ENCODE measurements at places on chromosomes 11 and 22.

- peak; percentile 36 for DNase-seq
Measured at GRCh38 chr22:40180403-40180802, 2.7 kb downstream of the TNRC6B start.

DNA sequence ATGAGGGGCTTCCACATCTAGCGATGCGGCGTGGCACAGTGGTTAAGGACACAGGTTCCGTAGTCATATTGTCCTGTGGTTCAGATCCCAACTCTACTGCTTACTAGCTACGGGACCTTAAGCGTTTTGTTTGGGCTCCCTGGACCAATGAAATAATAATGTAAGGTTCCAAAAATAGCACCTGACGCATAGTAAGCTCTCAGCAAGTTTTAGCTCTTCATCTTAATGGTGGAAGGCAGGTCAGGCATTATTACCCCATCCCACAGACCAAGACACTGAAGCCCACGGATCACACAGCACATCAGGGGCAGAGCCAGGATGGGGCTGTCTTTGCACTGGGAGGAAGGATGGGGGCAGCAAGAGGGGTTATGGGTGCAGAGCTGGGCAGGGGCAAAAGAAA, 13.0 kb downstream of the DNAJB13 start:
- no peak for DNase-seq

DNA sequence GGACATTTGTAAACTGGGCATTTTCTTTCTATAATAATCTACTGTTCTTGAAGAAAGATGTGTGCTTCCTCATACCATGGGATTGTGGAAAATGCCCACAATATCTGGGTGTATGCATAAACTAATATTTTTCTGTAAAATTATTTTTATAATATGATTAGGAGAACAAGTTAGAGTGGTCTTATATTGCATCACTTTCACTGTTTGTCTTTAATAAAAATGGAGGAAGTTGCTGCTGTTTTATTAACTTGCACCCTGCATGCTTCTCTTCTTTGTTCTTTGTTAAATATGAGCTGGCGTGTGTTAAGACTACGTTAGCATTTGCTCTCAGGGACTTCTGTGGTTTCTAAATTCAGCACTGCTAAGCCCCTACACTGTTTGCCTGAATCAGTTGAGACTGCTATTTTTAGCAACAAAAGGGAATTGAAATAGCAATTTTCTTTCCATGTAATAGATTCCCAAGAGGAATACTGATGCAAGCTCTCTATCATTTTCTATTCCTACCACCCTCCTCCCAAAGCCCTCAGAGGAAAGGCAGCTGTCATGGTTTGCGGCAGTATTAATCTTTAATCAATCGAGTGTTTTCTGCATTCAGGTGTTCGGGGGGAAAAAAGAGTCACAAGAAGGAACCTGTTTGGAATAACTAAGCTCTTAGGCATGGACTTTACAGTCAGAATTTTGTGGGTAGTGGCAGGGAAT, 56.1 kb downstream of the HSD17B12 start:
- peak; percentile 50 for DNase-seq

- DNase-seq: no peak
Measured at GRCh38 chr11:77409046-77409445, 64.8 kb downstream of the PAK1 start.

- DNase-seq: peak; percentile 29
Measured at GRCh38 chr11:6472934-6473333, 807 bp downstream of the TRIM3 start.

DNA sequence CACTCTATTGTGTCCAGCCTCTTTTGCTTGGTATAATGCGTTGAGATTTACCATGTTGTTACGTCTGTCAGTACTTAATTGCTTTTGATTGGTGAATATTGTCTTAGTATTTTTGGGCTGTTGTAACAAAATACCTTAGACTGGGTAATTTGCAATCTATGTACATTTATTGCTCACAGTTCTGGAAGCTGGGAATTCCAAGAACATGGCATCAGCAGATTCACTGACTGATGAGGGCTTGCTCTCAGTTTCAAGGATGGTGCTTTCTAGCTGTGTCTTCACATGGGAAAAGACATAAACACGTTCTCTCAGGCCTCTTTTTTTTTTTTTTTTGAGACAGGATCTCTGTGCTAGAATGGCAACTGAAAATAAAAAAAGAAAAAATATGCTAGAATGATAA, 46.7 kb upstream of the INCENP start:
- no peak for DNase-seq

- DNase-seq: no peak
Measured at GRCh38 chr11:70127653-70128434, 49.7 kb downstream of the ANO1 start.

DNA sequence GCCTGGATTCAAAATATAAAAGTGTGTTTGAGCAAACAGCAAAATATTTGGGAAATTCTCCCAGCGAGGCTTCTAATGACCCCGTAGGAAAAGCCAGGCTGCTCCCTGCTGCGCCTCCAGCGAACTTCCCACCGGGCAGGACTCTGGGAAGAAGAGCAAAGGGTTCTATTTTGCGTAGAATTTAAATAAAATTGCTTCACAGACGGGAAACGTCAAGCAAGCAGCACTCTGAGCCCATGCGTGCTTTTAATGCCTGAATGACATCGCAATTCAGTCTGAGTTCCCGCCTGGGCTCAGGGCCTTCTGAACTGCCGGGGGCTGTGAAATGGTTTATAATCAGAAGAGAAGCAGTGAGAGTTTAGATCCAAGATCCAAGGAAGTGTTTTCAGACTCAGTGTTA, 775.1 kb downstream of the BRD1 start:
- DNase-seq: no peak

DNA sequence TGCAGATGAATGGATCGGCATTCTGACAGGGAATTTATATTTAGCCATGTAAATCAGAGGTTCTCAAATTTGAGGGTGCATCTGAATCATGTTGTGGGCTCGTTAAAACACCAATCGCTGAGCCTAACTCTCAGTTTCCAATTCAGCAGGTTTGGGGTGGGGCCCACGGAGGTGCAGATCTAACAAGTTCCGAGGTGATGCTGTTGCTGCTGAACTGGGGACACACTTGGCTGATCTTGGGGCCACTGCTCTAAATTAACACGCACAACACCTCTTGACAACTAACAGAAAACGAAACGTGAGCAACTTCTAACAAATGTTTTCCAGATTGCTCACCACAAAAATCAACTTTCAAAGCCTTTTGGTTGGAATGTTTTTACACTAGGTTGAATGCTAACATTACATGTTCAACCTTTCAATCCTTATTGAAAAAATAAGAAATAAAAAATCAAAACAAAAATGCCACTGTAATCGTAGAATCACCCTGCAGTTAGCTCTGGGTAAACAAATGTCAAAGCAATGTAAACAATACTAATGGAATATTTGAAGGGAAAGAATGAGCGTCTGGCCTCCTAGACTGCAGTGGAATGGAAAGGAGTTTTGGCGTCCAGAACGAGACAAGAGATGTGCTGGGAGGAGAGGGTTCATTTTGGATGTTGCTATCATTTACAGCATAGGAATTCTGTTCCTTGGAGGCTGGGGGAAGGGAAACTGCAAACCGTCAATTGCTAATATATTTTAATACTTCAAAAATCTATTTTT, 68.3 kb upstream of the SLC6A5 start:
- DNase-seq: peak; percentile 62

- peak; percentile 31 for DNase-seq
Measured at GRCh38 chr11:14059491-14059890, 97.0 kb downstream of the SPON1 start.

DNA sequence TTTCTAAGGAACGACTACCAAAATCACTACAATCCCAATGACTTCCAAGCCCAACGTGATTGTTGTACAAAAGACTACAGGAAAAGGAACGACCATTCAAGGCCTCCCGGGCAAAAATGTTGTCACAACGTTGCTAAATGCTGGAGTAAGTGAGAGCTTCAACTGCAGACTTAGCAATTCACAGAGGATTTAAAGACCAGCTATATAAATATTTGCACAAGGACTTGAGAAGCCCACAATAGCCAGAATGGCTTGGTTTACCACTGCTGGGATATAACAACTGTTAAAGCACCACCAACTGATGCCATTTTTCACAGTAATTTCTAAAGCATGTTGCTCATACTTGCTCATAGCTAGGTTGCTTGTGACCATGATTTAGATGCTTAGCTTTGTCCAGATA, 78.3 kb downstream of the EMSY start:
- peak; percentile 97 for DNase-seq

DNA sequence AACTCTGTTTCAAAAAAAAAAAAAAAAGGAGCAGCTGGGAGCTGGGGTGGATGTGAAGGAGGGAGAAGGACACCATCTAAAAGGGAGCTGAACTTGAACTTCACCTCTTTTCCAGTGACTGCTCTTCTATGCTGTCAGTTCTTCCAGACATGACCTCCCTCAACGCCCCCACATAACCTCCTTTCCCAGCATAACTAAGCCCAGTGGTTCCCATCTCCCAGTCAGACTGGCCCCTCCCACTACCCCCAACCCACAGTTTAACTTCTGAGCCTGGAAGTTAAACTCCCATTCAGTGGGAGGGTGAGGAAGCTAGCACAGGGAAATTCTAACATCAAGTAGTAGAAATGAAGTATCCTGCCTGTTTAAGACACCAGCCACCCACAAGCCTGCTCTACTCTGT, 1.8 kb downstream of the ARHGAP1 start:
- no peak for DNase-seq

- no peak for DNase-seq
Measured at GRCh38 chr22:48313175-48313830, 1514.4 kb downstream of the BRD1 start.

- DNase-seq: peak; percentile 75
Measured at GRCh38 chr22:42336527-42337227, 66.2 kb upstream of the TCF20 start.

DNA sequence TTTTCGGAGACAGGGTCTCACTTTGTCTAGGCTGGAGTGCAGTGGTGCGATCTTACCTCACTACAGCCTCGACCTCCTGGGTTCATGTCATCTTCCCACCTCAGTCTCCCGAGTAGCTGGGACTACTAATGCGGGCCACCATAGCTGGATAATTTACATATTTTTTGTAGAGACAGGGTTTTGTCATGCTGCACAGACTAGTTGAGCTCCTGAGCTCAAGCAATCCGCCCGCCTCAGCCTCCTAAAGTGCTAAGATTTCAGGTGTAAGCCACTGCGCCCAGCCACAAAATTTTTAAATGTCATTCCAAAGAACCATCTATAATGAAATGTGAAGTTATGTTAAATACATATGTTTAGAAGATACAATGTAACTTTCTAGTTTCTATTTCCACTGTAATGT, 4747.7 kb upstream of the OR11H1 start:
- no peak for DNase-seq

GRCh38 chr11:7530013-7530640, 16.3 kb downstream of the PPFIBP2 start:
- DNase-seq: no peak
